Ureter (tissue), 1 donor: ENCODE measurements at places on chromosomes 4 and X.
A peak's percentile ranks its signal among the peaks of the same experiment; 100 is the strongest.

GRCh38 chr4:16858275-16858752, 40.1 kb downstream of the LDB2 start:
- DNase-seq = no peak

GRCh38 chr4:171979461-171979860, 166.3 kb downstream of the GALNTL6 start:
- DNase-seq = no peak

GRCh38 chr4:766152-766515, 59.8 kb downstream of the CPLX1 start:
- no peak for DNase-seq

GRCh38 chrX:44643723-44644122, 101.1 kb upstream of the FUNDC1 start:
- no peak for DNase-seq

GRCh38 chrX:71285929-71286328, 2.5 kb downstream of the NONO start:
- DNase-seq = no peak

DNA sequence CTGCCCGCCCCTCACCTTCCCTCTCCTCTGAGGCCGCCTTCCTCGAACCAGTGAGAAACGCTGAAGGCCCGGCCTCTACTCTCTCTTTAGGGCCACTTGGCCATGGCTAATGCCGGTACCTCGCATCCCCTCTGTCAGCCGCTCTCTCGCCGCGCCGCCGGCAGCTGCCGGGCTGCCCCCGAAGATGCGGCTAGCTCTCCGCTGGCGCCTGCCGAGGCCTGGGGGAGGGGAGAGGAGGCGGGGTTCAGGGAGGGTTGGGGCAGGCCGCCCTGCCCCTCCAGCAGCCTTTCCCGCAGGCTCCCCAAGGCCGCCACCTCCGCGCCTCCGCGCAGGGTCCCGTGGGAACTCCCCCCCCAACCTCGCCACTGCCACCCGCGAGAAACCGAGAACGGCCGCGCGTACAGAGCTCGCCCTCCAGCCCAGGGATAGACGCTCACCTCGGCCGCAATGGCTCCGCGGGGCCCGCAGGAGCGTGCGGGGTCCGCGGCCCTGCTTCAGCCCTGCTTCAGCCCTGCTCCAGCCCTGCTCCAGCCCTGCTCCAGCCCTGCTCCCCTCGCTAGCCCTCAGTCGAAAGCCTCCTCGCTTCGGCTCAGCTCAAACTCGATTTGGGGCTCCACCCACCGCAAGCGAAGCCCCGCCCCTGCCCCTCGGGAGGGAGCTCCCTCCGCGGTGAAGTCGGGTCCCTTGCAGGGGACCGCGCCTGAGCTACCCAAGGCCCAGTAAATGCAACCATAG, at the start of gene HUWE1:
TSS of gene HUWE1 (minus strand) at position 569 of the 735 bp plus-strand sequence. CDS start 32,612 bp downstream, outside the sequence.
- DNase-seq = peak; percentile 78

GRCh38 chrX:107301253-107301652, 94.8 kb downstream of the DNAAF6 start:
- DNase-seq = no peak

DNA sequence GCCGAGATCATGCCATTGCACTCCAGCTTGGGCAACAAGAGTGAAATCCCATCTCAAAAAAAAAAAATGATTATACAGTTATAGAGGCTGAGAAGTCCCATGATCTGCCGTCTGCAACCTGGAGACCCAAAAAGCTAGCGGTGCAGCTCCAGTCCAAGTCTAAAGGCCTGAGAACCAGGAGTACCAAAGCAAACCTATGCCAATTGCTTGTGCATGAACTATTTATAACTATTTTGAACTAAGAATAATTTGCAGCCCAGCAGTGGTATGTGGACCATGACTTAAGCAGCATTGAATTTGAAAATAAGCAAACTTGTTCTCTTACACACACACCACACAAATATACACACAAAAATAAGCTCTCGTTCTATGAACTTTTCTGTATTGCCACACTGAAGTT, 51.8 kb downstream of the TASL start:
- no peak for DNase-seq

DNA sequence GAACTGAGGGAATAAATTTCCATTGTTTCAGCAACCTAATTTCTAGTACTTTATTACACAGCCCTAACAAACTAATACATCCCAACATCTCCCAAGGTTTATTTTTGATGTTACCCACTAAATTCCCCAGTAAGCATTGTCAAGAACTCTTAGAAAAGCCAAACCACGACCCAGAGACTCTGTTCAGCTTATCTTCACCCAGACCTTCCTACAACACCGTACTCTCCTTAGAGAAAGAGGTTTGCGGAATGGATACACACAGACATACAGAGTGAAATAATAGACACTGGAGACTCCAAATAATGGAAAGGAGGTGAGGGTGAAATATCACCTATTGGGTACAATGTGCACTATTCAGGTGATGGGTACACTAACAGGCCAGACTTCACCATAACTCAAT, 75.6 kb downstream of the LRBA start:
- DNase-seq = no peak

DNA sequence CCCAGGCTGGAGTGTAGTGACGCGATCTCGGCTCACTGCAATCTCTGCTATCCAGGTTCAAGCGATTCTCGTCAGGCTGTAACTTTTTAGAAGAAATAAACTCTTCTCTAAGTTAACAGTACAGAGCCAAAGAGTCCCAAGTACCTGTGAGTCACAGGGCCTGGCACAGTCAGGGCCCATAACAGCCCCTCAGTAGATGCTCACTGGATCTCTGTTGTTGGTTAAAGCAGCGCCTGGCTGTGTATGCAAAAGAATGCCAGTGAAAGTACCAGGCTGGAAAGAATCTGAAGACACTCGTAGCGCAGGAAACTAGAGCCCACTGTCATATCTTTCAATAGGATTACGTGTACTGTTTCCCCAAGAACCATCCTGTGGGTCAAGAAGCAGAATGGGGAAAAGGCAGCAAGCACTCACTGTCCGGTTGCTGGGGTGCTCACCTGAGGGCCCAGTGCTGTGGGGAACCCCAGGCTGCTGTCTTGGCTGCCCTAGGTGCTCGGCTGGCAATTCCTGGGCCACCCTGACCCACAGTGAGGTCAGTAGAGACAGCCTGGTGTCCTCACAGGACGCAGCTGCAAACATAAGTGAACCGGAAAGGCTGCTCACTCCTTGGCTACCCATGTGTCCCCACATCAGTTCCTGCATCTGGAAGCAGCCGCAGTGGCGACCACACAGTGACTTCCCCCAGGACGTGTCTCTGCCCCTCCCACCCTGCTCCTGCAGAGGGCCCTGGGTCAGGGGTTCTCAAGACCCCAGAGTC, 3.1 kb upstream of the SLBP start:
- DNase-seq = no peak

DNA sequence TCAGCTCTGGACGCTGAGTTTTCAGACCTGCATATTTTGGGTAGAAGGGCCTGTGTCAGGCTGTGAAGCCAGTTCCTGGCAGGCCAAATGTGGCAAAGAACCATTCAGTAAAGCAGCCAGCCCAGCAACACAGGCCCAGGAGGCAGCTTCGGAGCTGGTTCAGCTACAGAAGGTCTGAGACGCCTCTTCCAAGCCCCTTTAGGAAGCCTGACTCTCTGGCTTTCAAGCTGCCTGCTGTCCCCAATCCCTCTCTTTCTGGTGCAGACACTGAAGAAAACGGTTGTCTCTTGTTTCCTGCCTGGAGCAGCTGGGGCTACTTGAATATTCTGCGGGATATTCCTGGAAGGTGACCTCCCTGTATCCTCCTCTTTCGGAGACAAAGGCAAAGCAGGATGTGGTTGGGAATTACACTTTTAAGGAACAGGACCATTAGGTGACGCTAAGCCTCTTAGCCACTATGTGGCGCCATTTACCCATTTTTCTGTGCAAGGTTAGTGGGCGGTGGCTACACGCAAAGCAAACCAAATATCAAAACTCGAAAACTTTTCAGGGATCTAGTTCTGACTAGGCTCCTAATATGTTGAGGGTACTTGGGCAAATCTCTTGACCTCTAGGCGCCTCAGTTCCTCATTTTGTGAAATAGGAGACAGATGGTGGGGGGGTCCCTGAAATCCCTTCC, 47.2 kb upstream of the LAS1L start:
- DNase-seq = peak; percentile 74

DNA sequence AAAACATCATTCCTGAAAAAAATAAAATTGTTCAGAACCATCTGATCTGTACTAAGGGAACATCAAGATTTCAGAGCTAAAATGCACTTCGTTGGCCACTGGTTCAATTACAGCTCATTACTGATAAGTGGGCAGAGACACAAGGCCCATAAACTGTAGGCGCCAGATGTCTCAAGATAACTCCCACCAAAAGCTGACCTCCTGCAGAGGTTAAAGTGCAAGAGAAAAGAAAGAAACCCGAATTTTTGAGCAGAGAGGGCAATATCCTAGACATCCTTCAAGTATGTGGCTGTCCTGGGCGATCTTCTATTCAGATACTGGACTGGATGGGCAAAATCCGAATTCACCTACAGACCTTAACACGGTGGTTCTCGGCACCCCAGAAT, 660 bp downstream of the GEMIN8 start:
- no peak for DNase-seq

GRCh38 chr4:180394730-180395129, 1848.5 kb upstream of the TENM3 start:
- DNase-seq = no peak

DNA sequence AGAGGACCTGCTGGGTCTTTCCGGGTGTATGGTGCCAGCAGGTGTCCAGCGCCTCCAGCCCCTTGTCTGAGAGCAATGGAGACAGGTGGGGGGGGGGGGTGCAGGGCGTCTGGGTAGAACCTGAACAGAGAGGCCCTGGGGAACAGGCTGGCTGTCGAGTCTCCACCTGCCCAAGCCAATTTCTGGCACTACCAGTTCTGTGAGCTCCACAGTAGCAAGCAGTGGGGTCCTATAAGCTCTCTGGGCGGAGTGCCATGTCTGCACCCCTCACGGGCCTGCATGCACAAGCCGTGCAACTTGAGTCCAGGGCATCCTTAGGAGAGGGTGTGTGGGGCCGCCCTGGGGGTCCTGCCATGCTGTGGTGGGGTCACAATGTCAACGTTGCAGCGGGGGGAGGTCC, 10.1 kb upstream of the FGFR3 start:
- peak; percentile 75 for DNase-seq

DNA sequence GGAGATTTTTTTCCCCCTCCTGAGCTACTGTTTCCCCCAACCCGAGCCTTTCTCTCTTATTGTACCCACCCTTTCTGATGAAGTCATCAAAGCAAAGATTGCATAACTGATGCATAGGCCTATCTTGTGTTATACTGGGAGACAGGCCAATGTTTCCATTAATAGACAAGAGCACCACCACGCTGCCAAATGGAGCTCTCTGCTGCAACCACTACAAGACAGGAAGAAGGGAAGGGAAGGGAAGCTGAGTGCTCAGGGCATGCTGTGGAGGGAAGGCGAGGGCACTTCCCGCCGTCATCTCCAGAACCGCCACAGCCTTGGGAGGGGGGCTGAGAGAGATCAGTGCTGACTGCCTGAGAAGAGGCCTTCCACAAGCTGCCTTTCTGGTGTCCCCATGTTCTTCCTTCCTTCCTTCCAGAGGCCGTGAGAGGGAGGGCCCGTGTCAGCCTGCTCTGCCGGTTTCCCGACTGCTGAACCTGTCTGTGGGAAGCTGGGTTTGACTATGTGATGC, 75.0 kb downstream of the MGST2 start:
- peak; percentile 72 for DNase-seq

DNA sequence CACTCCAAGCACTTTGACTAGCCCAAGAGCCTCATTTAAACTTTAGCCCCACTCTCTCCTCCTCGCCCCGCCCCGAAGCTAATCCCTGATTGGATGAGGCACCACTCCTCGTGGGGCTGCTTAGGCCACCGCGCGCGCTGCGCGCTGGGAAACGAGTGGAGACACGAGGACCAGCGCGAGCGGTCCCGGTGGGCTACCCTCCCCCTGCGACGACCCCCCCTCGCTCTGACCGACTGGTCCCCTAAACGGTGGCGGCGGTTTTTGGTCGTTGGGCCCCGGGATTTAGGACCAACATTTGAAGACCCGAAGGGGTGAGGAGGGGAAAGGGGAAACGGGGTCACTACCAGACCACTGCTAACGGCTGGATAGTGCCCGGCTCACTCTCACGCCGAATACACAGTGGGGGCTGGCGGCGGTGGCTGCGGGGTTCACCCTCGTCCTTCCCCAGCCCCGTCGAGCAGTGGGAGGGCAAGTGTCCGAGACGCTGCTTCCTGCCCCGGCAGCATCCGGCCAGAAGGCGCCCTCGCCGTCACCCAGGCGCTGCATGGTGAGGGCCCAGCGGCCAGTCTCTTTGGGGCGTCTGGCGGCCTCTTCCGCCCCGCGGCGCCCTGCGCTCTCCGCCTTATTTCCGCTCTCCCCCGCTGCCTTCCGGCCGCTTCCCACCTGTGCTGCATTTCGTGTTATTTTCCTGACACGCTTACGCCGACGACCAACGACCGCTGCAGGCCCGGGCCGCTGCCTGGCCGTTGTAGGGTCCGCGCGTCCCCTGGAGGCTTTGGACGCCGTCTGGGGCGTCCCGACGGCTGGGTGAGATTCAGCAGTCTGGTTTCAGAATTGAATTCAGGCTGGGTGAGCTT, at the start of gene RBM46:
TSS of gene RBM46 (plus strand) at position 147 of the 857 bp plus-strand sequence. CDS start 15,481 bp downstream, outside the sequence.
- no peak for DNase-seq

DNA sequence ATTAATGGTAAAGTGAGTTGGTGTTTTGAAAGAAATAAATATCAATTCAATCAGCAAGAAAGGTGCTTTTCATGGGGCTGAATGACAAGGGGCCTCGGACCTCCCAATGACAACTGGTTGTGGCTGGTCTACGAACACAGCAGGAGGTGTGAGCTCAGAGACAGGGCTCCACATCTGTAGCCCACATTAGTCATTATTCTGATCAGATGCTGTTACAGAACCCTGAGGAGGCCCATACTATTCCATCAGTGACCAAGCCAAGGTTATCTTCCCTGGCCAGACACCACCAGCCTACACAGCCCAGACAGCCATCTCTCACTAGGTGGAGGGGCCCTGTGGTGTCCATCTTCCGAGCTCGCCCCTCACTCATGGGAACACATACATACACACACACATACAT, 168.8 kb downstream of the SH3KBP1 start:
- DNase-seq = no peak

DNA sequence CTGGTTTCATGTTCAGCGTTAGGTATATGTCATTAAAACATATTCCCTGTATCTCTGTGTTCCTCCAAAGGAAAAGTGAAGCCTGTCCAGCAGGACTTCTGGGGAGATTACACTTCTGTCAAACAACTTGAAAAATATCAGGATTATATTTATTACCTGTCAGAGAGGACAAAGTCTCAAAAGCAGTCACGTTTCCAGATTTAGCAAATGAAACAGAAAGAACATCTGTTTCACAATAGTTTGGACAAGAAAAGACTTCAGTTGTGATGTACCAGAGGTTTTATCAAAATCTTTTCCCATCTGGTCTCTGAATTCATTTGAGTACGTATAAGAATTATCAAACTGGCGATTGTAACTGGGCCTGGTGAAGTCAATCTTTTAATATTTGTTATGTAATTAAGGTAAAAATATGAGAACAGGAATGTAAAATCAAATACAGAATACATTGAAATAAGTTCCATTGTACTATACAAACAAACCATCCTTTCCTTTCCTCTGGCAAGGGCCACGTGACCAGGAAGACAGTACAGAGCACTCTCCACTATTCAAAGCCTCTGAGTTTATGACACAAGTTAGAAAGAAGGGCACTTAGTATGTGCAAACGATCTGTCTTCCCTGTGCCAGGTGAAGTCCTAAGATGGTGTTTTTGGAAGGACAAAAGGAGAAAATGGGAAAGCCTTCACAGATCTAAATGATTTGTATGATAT, 3.2 kb downstream of the CASP3 start:
- no peak for DNase-seq

- DNase-seq = no peak
Measured at GRCh38 chr4:39770471-39770870, 72.5 kb downstream of the UBE2K start.

GRCh38 chr4:186719925-186720694, 3.5 kb downstream of the FAT1 start:
- DNase-seq = no peak
